ENCODE measurements at places on chromosomes 2 and 18. TPM values are rescaled to one million over a fixed set of nuclear protein-coding genes. Genes with fewer than 3 reads are reported as not detected.

TTN gene
- total RNA-seq = 3.2 TPM

TCF23 gene
- not detected for total RNA-seq

SERPINB2 gene
- total RNA-seq = 28.1 TPM

SCG2 gene
- total RNA-seq = not detected

ARHGEF33 gene
- total RNA-seq = 0.14 TPM

PROC gene
- total RNA-seq = not detected

AKAIN1 gene
- total RNA-seq = not detected

PTPRM gene
- 98.0 TPM for total RNA-seq

EPB41L3 gene
- total RNA-seq = 129 TPM

KATNAL2 gene
- 3.0 TPM for total RNA-seq

INHBB gene
- 0.79 TPM for total RNA-seq

RAB17 gene
- total RNA-seq = 2.9 TPM

SPATA3 gene
- not detected for total RNA-seq

SH3YL1 gene
- 37.3 TPM for total RNA-seq

PTPN2 gene
- 18.2 TPM for total RNA-seq

SULT1C4 gene
- 4.7 TPM for total RNA-seq

MAP2 gene
- total RNA-seq = 24.5 TPM

TBR1 gene
- under 0.01 TPM for total RNA-seq

OSBPL6 gene
- total RNA-seq = 11.8 TPM

MYCN gene
- 3.2 TPM for total RNA-seq

TUBA4B gene
- not detected for total RNA-seq

TRABD2A gene
- total RNA-seq = 5.1 TPM

SKOR2 gene
- not detected for total RNA-seq

NEDD4L gene
- total RNA-seq = 24.4 TPM

DYNAP gene
- total RNA-seq = not detected

FAP gene
- 0.53 TPM for total RNA-seq

SRD5A2 gene
- under 0.01 TPM for total RNA-seq

GDF7 gene
- total RNA-seq = 2.5 TPM

PLGLB2 gene
- 2.7 TPM for total RNA-seq

RESP18 gene
- total RNA-seq = not detected

PRKAG3 gene
- total RNA-seq = not detected

SH2D6 gene
- total RNA-seq = not detected

HJURP gene
- 42.0 TPM for total RNA-seq

BOLL gene
- not detected for total RNA-seq

FAM237A gene
- not detected for total RNA-seq

MCM6 gene
- 50.0 TPM for total RNA-seq

PSMA8 gene
- total RNA-seq = not detected

COL4A4 gene
- 0.93 TPM for total RNA-seq

VWA3B gene
- total RNA-seq = not detected

RGPD4 gene
- total RNA-seq = not detected

IL18RAP gene
- not detected for total RNA-seq

KIAA1328 gene
- 11.7 TPM for total RNA-seq

CCDC85A gene
- total RNA-seq = 15.4 TPM

PEX13 gene
- 47.3 TPM for total RNA-seq

C2orf66 gene
- 0.40 TPM for total RNA-seq

ST6GAL2 gene
- total RNA-seq = not detected

CDK15 gene
- total RNA-seq = not detected

RNF152 gene
- total RNA-seq = 35.0 TPM

GREB1 gene
- total RNA-seq = 0.13 TPM

DUSP19 gene
- total RNA-seq = 2.4 TPM

REG3G gene
- total RNA-seq = not detected

PGAP1 gene
- total RNA-seq = 26.9 TPM

IL36G gene
- not detected for total RNA-seq

CCDC93 gene
- 40.7 TPM for total RNA-seq

LAMA3 gene
- 8.0 TPM for total RNA-seq

CEP76 gene
- total RNA-seq = 17.4 TPM

FKBP1B gene
- total RNA-seq = 11.2 TPM

CHRNG gene
- not detected for total RNA-seq

CHRND gene
- not detected for total RNA-seq

PELI1 gene
- 32.5 TPM for total RNA-seq
